ENCODE measurements at places on chromosomes 2 and 18. TPM values are rescaled to one million over a fixed set of nuclear protein-coding genes. Genes with fewer than 3 reads are reported as not detected.

EVX2 gene
- 1.5 TPM for total RNA-seq

PLCD4 gene
- 9.0 TPM for total RNA-seq

DCC gene
- total RNA-seq, result 24.5 TPM

COL3A1 gene
- total RNA-seq, result 39.7 TPM

CERKL gene
- 2.1 TPM for total RNA-seq

PAIP2B gene
- total RNA-seq, result 3.3 TPM

G6PC2 gene
- 1.1 TPM for total RNA-seq

SNTG2 gene
- 8.7 TPM for total RNA-seq

LBH gene
- total RNA-seq, result 23.9 TPM

MLPH gene
- total RNA-seq, result 6.5 TPM

IL1RL2 gene
- total RNA-seq, result 0.24 TPM

SATB2 gene
- total RNA-seq, result 15.1 TPM

NPHP1 gene
- total RNA-seq, result 24.5 TPM

CKAP2L gene
- total RNA-seq, result 7.1 TPM

TPO gene
- 5.6 TPM for total RNA-seq

SMYD1 gene
- total RNA-seq, result 2.4 TPM

UGT1A6 gene
- 0.74 TPM for total RNA-seq

MROH2A gene
- 5.3 TPM for total RNA-seq

DAPL1 gene
- not detected for total RNA-seq
